Esophagus squamous epithelium (tissue), 5 donors: ENCODE measurements at places on chromosomes 13 and 19.

GRCh38 chr19:14081797-14082674 lies 3.5 kb downstream of the C19orf67 start:
- DNase-seq, result no peak

- no peak for DNase-seq
Observed at GRCh38 chr13:100855151-100855550, 180.6 kb upstream of the TMTC4 start.

DNA sequence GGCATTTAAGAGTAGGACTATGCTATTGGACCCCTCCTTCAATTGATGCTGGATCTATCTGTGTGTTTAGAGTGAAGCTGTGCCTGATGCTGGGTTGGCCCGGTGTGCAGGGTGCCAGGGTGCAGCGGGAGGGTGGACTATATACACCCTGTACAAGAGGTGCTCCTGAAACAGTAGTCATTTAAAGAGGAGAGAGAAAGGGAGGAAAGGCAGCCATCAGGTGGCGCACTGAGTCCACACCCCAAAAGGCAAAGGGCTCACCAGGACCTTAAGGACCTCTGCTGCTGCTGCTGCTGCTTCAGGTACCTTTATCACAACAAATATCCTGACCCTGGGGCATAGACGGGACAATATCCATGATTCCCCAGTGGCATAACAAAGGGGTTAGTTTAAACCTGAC lies 39.4 kb downstream of the ZNF136 start:
- DNase-seq, result no peak

GRCh38 chr19:41175801-41176777 lies 16.9 kb upstream of the CYP2S1 start:
- DNase-seq, result no peak

DNA sequence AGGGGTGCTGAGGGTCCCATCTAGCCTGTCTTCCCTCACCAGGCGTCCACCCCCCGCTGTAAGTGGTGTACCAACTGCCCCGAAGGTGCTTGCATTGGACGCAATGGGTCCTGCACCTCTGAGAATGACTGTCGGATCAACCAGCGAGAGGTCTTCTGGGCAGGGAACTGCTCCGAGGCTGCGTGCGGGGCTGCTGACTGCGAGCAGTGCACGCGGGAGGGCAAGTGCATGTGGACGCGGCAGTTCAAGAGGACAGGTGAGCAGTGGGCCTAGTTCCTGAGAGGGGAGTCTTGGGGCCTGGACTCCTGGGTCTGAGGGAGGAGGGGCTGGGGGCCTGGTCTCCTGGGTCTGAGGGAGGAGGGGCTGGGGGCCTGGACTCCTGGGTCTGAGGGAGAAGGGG lies 27.8 kb downstream of the CNFN start:
- DNase-seq, result no peak

GRCh38 chr19:8638078-8638619 lies 7.7 kb downstream of the NFILZ start:
- DNase-seq, result no peak

- no peak for DNase-seq
Observed at GRCh38 chr19:7658219-7658686, 10.6 kb upstream of the RETN start.

DNA sequence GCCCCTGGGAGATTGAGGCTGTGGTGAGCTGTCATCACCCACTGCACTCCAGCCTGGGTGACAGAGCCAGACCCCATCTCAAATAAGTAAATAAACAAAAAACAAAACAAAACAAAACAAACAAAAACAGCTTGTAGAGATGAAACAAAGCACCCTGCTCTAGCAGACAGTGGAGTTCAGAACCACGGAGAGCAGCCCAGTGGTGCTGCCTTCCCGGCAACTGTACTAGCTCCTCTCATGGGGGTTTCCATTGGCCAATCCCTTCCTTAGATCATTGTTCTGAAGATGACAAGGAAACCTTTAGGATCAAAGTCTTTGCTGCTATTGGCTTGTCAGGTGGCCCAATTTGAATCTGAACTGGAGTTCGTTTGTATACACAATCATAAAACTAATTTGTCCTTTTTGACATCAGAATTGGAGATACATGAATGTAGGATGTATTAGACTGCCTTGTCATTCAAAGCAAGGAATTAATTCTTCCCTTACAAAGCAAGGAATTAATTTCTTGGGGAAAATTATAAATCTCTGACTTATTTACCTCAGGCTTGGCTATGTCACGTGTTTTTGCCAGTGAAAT lies 19.7 kb upstream of the SYCN start:
- DNase-seq, result no peak

- no peak for DNase-seq
Observed at GRCh38 chr13:111251646-111252445, 68.6 kb upstream of the TEX29 start.

DNA sequence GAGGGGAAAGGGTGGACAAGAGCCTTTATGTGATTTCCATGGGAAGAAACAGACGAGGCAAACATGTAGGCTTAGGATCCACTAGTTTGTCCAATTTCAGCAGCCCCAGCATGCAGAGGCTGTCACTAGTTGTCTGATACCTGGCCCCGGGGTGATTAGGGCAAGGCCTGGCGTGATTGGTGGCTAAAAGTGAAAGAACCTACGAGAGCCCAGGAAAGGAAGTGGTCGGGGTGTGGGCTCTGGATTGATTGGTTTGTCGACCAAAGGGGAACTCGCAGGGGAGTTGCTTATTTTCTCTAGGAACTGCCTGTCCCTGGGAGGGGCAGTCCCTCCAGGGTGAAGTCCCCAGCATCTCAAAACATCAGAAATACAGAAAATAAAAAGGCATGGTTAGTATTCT lies 64.2 kb upstream of the UQCRFS1 start:
- no peak for DNase-seq

GRCh38 chr13:29541400-29541799 lies 54.1 kb downstream of the SLC7A1 start:
- DNase-seq, result no peak

- no peak for DNase-seq
Observed at GRCh38 chr19:15866636-15867035, 31.2 kb downstream of the CYP4F2 start.

DNA sequence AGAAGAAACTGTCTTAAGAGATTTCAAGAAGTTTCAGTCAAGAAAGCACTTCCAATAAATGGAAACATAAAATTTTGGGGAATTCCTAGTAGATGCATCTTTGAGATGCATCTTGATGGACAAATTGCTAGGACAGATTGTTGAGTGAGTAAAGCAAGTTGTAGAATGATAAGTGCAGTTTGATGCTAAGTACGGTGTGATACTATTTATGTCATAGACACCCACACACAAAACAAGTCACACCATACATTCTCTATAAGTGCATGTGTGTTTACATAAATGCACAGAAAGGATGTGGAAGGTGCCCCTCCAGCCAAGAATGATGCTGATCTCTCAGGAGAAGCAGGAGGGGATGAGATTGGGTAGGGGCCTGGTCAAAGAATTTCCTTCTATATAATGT lies 375.7 kb downstream of the FOXO1 start:
- no peak for DNase-seq

- no peak for DNase-seq
Observed at GRCh38 chr19:34232566-34233481, 21.5 kb upstream of the GARRE1 start.

DNA sequence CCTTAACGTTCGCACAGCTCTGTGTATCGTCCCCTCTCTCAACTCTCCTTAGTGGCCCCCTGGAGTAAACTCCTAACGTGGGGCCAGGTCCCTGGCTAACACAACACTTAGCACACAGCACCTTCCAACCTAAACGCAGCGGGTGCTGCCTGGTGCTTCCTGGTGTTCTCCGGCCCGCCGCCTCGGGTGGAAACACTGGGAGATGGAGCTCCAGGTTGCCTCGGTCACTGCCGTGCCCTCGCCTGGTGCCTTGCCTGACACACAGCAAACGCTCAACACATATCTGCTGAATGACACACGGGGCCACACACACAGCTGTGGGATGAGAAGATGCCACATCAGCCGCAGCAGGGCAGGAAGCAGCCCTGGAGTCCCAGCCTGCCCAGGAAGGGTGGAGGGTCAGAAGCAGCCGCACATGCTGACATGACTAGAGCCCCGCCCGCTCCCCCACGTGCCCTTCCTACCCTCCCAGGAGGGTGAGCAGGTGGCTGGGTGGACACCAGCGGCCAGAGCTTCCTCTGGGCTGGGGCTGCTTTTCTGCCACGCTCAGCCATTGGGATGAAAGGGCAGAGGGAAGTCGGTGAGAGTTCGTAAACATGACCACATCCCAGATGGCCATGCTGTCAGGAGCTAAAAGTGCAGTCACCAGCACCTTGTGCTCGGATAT lies 6.6 kb downstream of the PEPD start:
- no peak for DNase-seq

DNA sequence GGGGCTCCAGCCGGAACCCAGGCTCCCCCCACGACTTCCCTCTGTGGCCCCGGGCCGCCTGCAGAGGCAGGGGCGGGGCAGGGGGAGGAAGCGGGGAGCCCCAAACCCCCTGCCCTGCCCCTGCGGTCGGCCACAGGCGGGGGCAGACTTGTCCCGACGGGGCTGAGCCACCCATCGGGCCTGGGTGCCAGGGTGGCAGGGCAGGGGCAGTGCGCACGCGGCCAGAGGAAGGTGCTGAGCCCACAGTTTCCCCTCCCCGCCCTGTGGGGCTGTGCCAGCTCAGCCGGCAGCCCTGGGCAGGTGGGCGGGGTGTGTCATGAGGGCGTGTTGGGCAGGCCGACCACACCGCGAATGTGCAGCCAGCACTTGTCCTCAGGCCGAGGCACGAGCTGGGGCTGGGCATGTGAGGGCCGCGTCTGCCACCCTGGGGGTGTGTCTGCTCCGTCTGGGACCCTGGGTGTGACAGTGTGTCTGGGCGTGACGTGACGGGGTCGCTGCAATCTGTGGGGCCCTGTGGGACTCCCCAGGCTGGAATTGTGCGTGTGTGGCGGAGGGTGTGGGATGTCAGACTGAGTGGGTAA lies 17.7 kb downstream of the CCDC97 start:
- DNase-seq, result peak; percentile 72

DNA sequence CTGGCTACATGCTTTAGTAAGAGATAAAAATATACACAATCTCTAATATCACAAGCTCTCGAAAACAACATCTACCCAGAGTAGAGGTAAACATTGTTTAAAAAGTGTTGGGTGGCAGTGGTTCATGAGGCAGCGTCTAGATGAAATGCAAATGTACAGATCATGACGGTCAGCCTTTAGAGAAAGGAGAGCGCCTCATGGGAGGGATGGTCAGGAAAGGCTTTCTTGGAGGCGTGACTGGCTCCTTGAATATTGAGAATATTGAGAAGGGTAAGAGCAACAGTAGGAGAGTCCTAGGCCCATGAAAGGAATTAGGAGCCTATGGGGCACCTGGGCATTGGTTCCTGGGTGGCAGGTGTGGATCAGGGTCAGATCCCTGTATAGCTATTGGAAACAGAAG lies 10.6 kb downstream of the HNRNPUL1 start:
- no peak for DNase-seq

DNA sequence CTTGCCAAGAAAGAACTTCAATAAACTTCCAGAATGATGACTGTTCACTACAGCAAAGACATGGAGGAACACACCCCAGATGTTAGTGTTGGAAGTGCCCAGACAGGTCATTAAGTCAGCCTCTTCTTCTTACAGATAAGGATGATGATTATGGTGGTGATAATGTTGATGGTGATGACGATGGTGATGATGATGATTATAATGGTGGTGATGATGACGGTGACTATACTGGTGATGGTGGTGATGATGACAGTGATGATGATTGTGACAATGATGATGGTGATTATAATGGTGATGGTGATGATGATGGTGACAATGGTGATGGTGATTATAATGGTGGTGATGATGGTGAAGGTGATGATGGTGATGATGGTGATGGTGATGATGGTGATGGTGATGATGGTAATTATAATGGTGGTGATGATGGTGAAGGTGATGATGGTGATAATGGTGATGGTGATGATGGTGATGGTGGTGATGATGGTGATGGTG lies 8.4 kb downstream of the C13orf46 start:
- no peak for DNase-seq

GRCh38 chr19:44512326-44513298 lies 12.3 kb upstream of the ZNF180 start:
- no peak for DNase-seq

DNA sequence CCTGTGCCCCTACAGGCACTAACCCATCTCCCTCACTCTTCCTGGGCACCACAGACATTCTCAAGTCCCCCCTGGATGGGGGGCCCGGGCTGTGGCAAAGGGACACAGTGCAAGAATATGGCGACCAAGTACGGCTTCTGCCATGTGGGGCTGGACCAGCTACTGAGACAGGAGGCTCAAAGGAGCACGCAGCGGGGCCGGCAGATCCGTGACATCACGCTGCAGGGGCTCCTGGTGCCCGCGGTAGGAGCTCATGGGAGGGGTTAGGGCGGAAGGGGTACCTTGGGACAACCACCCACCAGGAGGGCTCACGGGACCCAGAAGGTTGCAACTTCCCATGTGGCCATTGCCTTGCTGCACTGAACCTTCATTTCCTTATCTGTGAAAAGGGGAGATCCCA lies 3.3 kb upstream of the GTF2F1 start:
- DNase-seq, result no peak

DNA sequence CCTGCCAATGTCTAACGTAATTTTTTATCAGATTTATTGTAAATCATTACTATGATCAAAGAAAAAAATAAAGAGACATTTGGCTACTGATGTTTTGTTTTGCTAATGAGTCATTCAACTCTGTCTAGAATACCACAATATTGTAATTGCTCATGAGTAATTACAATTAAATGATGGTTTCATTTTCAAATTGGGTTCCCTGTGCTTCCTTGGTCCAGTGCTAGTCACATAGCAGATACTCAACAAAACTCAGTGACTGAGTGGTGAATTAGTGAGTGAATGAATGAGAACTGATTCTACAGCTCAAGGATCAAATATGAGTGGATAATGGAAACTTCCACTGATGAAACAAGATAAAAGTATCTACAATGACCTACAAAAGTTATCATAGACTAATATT lies 304.7 kb downstream of the POU4F1 start:
- DNase-seq, result no peak

DNA sequence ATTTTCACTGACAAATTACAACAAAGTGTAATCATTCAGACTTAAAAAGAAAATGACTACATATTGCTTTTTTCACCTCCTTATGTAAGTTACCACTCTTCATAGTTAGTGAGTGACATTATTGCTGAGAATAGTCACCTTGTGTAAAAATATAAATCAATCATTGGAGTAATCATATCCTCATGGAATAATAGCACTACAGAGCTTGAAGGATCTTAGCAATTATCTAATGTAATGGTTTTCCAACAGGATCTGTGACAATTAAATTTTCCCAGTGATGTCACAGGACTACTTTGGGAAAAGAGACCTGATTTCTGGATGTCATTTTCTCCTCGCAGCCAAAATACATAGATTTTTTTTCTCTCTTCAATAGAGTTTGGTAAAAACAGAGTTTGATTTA lies 833.0 kb upstream of the PCDH9 start:
- DNase-seq, result no peak

DNA sequence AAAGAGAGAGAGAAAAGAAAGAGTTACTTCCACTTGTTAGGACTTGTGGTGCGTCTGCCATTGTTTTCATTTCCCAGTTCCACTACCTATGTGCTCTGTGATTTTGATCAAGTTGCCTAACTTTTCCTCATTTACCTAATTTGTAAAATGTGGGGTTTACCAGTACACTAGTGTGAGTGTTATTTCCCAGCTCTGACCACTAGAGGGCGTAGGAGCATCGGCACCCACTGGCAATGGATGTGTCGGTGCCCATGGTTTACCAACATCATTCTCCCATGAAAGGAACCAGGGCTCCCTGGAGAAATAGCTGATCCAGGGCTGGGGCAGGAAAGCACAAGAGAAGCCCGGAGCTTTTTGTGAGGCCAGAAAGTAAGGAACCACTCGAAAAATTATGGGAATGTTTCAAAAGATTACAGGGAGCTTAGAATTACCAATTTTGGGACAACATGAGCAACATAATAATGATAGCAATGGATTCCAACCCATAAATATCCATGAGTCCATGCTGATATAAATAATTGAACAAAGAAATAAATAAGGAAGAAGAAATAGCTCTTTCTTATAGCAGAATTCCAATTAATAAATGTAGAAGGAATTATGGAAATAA lies 15.1 kb upstream of the CEACAM4 start:
- DNase-seq, result no peak
